ENCODE measurements at places on chromosomes 16 and 17.

- DNase-seq: peak; percentile 11
Observed at GRCh38 chr17:14019186-14019956, 49.9 kb upstream of the COX10 start.

DNA sequence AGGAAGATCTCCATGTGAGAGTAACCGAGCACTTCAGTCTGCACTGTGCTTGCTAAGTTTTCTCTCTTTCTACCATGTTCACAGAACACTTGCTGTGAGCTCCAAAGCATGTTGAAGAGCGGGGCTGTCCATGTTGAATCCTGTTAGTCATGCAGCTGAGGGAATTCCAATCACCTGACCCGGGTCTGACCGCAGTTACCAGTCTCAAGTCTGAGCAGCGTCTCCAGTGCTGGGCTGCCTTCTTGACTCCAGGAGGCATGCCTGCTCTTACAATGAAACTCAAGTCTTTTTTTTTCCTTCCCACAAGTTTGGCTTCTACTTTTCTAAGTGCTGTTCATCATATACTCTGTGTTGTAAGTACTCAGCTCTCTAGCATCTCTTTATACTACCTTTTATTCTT is 44.3 kb downstream of the HOXB1 start:
- peak; percentile 99 for DNase-seq

- DNase-seq: no peak
Observed at GRCh38 chr17:78027121-78027520, 68.6 kb downstream of the TNRC6C start.

- no peak for DNase-seq
Observed at GRCh38 chr16:2894231-2894630, 11.2 kb downstream of the FLYWCH2 start.

- no peak for DNase-seq
Observed at GRCh38 chr16:79045191-79045590, 555.3 kb downstream of the MAF start.

GRCh38 chr17:80992948-80993624 is 1.4 kb downstream of the CHMP6 start:
- DNase-seq: no peak

- peak; percentile 77 for DNase-seq
Observed at GRCh38 chr17:82238472-82239201, 9.8 kb downstream of the SLC16A3 start.

- no peak for DNase-seq
Observed at GRCh38 chr16:85620374-85620773, 7.3 kb downstream of the GSE1 start.

GRCh38 chr17:156946-157345 is 19.6 kb downstream of the SCGB1C2 start:
- DNase-seq: no peak

GRCh38 chr16:20023190-20023589 is 50.5 kb downstream of the GPR139 start:
- DNase-seq: no peak

DNA sequence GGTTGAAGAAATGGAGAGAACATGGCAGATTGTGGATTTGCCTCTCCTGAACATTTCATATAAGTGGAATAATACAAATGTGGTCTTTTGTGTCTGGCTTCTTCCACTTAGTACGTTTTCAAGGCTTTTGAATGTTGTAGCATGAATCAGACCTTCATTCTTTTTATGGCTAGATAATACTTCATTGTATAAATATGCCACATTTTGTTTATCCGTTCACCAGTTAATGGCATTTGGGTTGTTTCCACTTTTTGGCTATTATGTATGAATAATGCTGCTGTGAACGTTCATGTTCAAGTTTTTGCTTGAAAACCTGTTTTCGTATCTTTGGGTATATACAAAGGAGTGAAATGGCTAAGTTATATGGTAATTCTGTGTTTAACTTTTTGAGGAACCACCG is 130.4 kb downstream of the TANC2 start:
- peak; percentile 57 for DNase-seq

GRCh38 chr16:87002717-87003413 is 314.3 kb downstream of the C16orf95 start:
- DNase-seq: peak; percentile 63

DNA sequence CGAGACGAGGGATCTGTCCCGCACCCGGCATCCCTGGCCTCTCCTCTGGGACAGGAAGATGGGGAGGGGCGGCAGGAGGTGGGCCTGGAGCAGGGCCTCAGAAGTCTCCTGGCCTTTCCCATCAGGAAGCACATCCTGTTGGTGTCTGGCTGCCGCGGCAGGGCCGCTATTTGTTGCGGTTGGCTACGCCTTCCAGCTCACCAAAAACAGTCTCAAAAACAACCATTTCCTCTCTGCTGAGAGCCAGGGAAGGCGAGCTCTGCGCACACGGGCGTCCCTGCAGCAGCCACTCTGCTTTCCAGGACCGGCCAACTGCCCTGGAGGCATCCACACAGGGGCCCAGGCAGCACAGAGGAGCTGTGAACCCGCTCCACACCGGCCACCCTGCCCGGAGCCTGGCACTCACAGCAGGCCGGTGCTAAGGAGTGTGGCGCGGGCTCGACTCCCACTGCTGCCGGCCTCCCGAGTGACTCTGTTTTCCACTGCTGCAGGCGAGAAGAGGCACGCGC is at the start of gene TMEM204:
TMEM204 (plus strand) TSS at position 224 of the 509 bp plus-strand sequence. CDS start 610 bp downstream, outside the sequence.
- peak; percentile 89 for DNase-seq

- no peak for DNase-seq
Observed at GRCh38 chr16:81292936-81293335, 21.8 kb upstream of the GAN start.

GRCh38 chr16:5882087-5882640 is 784.6 kb upstream of the EEF2KMT start:
- no peak for DNase-seq

- no peak for DNase-seq
Observed at GRCh38 chr16:66322174-66322573, 44.3 kb upstream of the CDH5 start.

DNA sequence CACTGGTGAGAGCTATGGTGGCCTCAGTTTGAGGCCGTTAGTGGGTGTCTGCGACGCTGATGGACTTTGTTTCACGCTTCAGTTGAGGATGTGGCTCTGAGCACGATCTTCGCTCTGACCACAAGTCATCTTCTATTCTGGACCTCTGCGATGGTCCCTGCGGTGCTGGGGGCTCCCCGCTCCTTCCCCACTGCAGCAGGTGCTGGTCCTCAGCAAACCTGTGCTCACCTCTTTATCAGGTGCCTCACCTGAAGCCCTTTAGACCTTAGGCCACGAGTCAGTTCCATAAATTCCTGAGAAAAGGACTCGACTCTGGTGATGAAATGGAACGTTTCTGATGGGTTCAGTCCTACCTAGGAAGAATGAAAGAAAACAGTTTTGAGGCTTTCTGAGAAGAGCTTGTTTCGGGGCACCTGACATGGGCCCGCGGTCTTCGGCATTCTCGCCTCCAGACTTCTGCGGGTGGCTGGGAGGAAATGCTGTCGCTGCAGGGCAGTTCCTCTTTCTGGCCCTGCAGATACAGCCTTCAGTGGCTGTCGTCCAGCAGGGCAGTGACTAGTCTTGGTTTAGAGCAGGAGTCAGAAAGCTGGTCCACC is 4.7 kb downstream of the KCTD5 start:
- no peak for DNase-seq

DNA sequence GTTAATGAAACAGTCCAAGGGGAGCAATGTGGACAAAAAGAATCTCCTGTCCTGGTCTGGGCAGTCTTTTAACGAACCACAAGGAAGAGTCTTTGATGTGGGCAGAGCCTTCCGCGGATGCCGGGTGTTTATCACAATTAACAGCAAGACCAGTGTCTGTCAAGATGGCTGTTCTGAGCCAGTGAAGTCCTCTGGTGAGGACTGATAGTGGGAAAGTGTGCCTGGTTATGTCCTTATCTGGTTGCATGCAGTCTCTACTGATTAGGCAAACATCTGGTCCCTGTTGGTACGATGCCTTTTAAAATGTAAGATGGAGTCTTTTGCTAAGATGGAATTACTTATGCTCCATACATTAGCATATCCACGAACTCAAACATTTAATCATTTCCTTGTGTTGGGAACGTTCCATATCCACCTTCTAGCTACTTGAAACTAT is 88.5 kb downstream of the ZNF18 start:
- no peak for DNase-seq

GRCh38 chr16:57039148-57039812 is 49.9 kb downstream of the NLRC5 start:
- peak; percentile 90 for DNase-seq

DNA sequence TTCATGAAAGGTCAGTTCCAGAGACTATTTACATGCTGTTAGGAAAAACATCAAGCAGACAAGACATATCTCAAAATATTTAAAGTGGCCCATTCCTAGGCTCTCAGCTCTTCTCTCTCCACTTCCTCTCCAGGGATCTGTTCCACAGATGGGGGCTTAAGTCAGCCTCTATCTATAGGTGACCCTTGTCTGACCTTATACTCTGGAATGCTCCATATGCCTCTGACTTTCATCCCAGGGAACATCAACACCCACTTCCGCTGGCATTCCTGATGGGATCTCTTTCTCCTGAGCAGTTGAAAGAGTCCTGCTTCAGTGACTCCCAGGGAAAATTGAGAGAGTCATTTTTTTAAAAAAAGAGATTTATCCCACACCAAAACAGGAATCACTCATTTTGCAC is 11.5 kb upstream of the WIPI1 start:
- DNase-seq: no peak

- DNase-seq: no peak
Observed at GRCh38 chr16:75343286-75343685, 90.0 kb downstream of the CFDP1 start.

- DNase-seq: no peak
Observed at GRCh38 chr17:70608193-70608592, 438.9 kb downstream of the KCNJ2 start.

DNA sequence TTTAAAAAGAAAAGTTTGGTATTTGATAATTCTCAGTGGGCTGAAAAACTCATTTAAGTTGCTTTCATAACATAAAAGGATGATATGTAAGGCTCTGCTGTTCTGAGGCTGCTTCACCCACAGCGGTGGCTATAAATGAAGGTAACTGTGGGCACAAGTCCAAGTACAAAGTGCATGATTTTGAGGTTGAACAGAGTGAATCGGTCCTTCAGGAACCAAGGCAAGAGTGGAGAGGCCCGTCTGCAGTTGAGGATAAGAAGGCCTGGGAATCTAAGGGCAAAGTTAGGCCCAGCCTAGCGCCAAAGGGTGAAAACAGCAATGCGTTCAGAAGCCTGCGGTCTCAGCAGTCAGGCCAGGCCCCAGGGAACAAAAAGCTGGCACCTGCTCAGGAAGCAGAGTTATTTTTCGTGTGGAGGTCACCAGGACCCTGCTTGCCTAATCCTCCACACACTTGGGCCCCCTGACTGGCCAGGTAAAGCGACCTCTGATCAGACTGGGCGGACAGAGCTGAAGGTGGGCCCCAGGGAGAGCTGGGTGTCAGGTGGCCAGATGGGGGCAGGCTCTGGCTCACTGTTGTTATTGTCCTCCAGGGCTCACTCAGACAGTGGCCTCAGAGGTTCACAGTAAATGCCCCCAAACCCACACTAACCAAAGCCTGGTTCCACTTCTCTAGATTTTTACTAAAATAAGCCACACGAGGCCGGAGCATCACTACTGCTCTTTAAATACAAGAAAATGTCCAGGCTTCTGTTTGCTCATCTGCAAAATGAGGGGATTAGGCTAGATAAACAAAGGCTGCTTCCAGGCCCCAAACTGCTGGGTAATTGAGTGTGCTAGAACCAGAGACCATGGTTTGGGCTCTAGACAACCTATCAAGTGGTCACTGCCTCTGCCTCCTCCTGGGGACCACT is 46.5 kb downstream of the TEX2 start:
- no peak for DNase-seq

DNA sequence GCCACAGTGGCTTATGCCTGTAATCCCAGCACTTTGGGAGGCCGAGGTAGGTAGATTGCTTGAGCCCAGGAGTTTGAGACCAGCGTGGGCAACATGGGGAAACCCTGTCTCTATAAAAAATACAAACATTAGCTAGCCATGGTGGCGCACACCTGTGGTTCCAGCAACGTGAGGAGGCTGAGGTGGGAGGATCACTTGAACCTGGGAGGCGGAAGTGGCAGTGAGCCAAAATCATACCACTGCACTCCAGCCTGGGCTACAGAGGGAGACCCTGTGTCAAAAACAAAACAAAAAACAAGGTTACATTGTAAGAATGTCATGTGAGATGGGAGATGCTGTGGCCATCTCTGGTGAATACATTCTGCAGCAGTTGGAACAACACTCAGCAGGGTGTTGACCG is 13.5 kb downstream of the DUSP14 start:
- no peak for DNase-seq

GRCh38 chr17:63069245-63069644 is 103.2 kb downstream of the TANC2 start:
- no peak for DNase-seq

DNA sequence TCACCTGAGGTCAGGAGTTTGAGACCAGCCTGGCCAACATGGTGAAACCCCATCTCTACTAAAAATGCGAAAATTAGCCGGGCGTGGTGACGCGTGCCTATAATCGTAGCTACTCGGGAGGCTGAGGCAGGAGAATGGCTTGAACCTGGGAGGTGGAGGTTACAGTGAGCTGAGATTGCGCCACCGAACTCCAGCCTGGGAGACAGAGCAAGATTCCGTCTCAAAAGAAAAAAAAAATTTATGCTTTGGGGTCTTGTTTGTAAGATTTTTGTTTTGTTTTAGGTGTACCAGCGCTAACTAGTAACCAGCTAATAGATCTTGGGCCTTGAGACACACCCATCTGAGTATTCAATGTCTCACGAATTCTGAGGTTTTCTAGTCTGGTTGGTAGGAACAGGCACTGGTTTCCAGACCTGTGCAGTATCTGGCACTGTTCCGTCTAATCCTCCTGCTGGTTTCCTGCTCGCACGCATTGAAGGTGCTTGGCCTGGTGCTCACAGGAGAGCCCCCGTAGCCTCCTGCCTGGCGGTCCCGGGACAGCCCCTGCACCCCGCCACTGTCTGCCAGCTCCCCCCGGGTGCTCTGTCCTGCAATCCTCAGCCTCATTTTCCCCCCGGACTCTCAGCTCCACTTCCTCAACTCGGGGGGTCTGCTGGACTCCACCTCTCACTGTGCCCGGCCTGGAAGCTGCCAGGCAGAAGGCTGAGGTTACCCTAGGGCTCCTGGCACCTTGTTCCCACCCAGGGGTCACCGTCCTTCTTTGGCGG is 10.6 kb upstream of the DUS1L start:
- DNase-seq: no peak

DNA sequence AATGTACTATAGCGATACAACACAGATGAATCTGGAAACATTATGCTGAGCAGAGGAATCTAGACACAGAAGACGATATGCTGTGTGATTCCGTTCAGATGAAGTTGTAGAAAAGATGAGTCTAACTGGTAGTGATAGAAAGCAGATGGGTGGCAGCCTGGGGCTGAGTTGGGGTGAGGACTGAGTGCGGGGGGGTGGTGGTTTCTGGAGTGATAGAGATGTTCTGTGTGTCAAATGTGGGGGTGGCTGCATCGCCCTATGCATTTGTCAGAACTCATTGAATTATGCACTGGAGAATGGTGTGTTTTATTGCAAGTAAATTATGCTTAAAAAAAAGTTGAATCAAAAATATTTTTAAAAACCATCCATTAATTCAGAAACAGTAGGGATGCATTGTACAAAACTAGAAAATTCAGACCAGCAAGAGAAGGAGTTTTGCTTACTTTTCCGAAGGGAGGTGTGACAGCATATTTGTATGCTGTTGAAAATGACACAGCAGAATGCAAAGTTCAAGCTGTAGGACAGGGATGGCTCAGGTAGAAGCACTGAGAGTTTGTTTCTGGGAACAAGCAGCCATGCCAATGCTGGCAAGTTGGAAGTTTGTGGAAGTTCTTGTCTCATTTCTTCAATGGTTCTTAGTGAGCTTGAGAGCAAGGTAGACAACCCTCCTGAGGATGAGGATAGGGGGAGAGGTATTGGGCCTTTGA is 13.0 kb upstream of the DRG2 start:
- no peak for DNase-seq

Data from AG10803 (cell line).